ENCODE measurements at places on chromosomes 4 and X.

DNA sequence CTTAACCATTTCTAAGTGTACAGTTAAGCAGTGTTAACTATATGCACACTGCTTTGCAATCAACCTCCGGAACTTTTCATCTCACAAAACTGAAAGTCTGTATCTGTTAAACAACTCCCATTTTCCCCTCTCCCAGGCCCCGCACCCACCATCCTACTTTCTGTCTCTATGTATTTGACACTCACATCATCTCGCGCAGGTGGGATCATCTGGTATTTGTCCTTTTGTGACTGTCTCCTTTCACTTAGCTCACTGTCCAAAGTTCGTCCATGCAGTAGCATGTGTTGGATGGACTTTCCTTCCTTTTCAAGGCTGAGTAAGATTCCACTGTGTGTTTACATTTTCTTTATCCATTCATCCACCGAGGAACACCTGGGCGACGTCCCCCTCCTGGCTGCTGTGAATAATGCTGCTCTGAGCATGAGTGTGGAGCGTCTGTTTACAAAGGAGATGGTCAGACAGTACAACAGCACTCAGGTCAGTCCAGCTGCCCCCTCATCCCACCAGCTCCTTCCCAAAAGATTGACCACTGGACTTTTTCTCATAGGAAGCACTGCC lies 39.8 kb downstream of the DCTD start:
- DNase-seq, result no peak

GRCh38 chrX:12007881-12008280 lies 130.4 kb upstream of the FRMPD4 start:
- DNase-seq, result no peak

GRCh38 chr4:139015948-139016471 lies 429 bp downstream of the NOCT start:
- DNase-seq, result peak; percentile 45

- no peak for DNase-seq
Measured at GRCh38 chrX:100098660-100099375, 311.3 kb downstream of the PCDH19 start.

DNA sequence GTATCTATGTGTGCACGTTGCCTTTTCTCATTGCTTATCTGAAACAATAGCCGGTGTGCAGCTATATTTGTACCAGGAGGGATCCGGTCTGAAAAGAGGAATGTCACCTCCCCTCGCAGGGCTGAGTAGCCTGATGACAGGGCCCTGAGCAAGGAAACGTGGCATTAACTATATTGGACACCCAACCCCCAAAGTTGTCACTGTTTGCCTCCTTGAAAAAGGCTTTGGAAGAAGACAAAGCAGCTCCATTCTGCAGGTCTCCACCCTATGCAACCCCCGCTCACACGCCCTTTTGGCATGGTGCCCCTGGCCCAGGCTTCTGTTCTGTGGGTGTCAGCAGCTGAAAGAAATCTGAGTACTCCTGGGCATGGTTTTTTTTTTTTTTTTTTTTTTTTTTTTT lies 8.2 kb downstream of the PRRG3 start:
- no peak for DNase-seq

GRCh38 chrX:37995428-37995827 lies 10.9 kb upstream of the SYTL5 start:
- no peak for DNase-seq

DNA sequence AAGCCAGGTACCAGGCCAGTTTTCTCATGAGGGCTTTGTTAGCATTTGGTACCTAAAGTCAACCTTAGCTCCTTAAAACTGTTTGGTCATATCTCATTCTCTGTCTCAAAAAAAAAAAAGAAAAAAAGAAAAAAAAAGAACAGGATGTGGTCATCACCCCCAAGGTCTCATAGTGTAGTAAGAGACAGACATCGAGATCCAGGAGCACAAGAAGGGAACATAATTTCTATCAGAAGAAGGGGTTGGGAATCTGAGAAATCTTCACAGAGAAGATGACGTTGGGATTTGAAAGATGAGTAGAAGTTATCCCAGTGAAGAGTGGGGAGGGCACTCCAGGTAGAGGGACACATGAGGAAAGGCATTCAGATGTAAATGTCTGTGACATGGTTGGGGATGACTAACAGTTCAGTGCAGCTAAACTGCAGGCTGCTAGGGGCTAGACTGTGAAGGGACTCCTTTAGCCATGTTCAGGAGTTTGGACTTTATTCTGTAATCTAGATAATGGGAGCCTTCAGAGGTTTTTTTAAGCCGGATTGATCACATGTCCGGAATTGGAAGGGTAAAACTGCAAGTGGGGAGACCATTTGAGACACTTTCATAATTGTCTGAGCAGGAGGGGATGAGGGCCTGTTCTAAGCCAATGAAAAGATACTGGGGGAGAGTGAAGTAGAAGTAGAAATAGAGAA lies 26.9 kb upstream of the GJB1 start:
- DNase-seq, result peak; percentile 28

DNA sequence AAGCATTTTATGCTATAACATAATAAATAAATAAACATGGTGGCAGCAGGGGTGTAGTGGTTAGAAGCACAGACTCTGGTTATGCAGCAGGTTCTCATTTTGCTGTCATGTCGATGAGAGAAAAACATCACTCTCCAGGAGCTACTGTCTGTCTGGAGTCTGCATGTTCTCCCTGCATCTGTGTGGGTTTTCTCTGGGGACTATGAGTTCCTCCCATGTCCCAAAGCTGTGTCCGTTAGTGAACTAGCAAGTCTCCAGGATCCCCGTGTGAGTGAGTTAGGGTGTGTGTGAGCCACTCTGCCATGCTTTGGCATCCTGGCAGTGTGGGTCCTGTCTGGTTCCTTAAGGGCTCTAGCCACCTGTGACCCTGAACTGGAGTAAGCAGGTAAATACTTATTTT lies 585.6 kb upstream of the AGA start:
- DNase-seq, result no peak

GRCh38 chrX:103616676-103617186 lies 9.0 kb downstream of the TCEAL3 start:
- DNase-seq, result no peak

DNA sequence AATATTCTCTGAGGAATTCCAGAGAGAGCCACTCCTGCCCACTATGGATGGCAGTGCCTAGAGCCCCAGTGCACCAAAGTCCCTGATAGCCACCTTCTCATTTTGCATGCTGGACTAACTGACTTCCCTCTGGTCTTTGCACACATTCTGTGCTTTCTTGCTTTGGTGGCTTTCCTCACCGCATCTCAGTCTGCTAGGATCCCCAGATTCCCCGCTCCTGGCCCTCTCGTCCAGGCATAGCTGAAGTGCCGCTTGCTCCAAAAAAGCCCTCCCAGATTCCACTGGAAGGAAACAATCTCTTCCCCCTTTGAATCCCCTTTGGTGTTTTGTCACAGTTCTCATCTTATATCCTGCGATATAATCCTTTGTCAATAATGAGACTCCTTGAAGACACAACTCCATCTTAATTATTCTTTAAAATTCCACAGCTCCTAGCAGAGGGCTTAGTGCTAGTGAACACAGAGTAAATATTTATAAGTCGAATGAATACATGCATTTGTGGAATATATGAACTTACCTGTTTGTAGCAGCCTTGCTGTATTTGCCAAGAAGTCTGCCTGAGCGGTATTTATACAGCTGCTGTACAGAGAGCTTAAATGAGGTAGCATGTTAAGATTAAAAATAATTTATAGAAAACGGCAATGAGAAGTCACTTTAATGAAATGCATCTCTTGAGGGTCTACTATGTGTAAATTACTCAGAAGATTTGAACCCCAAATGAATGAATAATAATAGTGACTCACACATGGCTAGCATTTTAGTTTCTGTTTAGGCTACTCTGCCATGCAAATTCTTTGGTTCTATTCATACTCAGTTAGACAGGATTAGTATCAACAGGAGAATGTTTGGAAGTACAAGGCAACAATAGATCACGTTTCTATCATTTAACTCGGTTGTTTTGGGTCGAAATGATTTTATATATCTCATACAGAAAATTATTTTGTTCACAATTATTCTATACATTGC lies 421.9 kb upstream of the TENM3 start:
- DNase-seq, result no peak

DNA sequence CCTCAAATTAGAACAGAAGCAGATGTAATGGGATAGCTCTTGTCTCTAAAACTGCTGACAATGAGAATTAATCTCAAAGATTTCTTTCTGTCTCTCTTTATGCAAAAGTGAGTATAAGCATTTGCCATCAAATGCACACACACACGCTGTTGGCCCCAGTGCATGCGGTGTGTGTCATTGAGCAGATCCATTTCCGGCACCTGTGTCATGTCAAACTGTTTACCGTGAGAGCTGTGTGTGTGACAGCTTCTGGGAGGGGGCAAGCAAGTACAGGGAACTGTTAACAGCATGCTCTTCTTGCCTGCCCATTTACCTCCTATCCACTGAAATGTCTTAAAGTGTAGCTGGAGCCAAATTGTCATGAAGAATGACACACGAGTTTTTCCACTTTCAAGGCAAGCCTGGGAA lies 297.9 kb upstream of the FAT4 start:
- DNase-seq, result no peak

- DNase-seq, result no peak
Measured at GRCh38 chr4:175066923-175067627, 148.9 kb downstream of the ADAM29 start.

GRCh38 chr4:624705-625590 lies at the start of gene PDE6B:
TSS of gene PDE6B (plus strand) at chr4:625573. CDS start at chr4:625627, 54 bp downstream.
- no peak for DNase-seq

DNA sequence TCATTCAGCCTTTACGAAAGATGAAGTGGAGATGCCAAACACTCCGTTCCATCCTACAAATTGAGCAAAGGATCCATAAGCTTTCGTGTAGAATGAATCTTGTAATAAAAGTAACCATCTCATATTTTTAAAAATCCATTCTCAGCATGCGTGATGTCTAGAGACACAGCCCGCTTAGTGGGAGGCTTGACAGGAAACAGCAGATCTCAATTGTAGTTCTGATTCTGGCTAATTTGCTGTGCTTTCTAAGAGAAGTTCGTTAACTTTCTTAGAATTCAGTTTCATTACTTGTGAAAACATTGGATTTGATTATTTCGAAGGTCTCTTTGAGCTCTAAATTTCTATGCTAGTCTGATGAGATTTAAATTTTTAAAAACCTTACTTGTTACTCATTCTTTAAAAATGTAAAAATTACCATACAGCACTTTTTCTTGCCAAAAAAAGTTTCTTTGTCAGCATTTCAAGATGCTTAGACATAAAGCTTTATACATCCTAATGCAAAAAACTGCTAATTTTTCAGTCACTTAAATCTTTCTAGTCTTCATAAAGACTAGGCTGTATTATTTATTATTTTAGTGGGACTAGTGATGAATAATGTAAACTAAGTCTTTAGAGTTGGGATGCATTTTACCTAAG lies 66.9 kb upstream of the NEIL3 start:
- DNase-seq, result no peak

All from CD4-positive, alpha-beta T cell treated with Interleukin-21 for 1 hour (primary cell).